ENCODE measurements at places on chromosomes 6 and 20.

DNA sequence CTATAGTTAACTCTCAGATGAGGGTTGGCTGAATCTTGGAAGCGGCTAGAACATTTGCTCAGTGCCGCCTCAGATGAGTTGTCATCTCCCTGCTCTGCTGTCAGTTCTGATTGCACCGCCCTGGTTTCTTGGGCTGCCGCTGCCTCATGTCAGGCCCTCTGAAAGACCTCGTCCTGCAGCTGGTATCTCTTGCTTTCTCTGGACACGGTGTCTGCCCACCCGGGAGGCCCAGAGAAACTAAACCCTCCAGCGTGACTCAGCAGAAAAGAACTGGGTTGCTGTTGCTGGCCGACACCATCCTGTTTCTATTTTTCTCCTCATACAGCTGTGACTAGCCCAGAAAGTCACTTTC lies 355.4 kb downstream of the CD83 start:
- no peak for DNase-seq

GRCh38 chr20:4411744-4412143 lies 310.0 kb upstream of the PRND start:
- DNase-seq = no peak

DNA sequence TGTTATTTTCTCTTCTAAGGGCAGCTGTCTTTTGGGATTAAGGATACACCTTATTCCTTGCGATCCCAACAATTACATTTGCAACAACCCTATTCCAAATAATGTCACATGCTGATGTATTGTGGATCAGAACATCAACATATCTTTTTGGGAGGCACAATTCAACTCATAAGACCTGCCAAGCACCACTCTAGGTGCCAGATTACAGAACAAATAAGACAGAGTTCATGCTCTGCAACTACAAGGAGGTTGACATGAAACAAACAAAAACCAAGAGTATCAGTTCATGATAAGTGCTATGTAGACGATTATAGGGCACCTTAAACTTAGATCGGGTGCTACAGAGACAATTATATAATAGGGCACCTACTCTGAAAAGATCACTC lies 203.2 kb upstream of the SGK1 start:
- DNase-seq = peak; percentile 8

- no peak for DNase-seq
These were observed 360.7 kb upstream of the FLRT3 start for GRCh38 chr20:14698125-14698524.

DNA sequence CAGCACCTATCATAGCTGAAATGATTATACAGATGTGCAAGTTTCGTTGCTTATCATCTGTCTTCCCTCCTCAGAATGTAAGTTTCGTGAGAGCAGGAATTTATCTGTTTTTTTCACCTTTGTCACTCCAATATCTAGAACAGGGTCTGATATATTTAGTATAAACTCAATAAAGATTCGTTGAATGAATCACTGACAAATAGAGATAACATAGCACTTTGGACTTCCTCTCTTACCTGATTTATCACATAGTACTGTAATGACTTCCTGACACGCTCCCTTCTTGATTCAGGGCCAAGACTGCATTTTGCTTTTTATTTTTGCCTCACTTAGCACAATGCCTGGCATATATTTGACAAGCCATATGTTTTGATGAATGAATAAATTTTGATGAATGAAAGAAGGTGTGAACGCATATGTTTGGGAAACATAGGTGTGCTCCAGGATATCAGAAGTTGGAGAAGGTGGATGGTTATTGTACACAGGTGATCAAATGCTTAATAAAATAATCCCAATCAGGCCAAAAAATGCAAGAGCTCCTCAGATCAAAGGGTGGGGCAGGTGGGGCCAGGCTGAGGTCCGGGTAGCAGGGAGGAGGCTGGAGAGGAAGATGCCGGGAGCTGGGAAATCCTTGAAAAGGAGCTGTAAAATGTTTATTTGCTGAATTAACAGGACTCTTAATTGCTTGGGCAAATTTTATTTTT lies 33.0 kb downstream of the PIM1 start:
- DNase-seq = no peak

GRCh38 chr6:46419576-46420002 lies 71.7 kb downstream of the RCAN2 start:
- peak; percentile 1 for DNase-seq

DNA sequence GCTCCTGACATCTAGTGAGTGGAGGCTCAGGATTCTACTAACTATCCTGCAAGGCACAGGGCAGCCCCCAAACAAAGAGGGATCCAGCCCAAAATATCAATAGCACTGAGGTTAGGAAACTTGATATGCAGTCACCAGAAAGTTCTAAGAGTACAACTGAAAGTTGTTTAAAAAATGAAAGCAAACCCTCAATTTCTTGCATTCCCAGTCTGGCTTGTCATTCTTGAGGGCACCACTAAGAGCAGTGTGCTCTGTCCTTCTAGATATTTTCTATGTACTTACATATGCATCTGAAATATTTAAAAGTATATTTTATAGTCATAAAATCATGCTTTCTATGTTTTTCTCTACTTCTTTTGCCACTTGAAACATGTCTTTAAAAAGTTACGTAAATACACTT lies 35.9 kb downstream of the CST8 start:
- DNase-seq = no peak

- DNase-seq = no peak
These were observed 243.0 kb downstream of the PTPRK start for GRCh38 chr6:128277379-128277778.

GRCh38 chr20:21613512-21613911 lies 92.0 kb upstream of the PAX1 start:
- DNase-seq = peak; percentile 20

DNA sequence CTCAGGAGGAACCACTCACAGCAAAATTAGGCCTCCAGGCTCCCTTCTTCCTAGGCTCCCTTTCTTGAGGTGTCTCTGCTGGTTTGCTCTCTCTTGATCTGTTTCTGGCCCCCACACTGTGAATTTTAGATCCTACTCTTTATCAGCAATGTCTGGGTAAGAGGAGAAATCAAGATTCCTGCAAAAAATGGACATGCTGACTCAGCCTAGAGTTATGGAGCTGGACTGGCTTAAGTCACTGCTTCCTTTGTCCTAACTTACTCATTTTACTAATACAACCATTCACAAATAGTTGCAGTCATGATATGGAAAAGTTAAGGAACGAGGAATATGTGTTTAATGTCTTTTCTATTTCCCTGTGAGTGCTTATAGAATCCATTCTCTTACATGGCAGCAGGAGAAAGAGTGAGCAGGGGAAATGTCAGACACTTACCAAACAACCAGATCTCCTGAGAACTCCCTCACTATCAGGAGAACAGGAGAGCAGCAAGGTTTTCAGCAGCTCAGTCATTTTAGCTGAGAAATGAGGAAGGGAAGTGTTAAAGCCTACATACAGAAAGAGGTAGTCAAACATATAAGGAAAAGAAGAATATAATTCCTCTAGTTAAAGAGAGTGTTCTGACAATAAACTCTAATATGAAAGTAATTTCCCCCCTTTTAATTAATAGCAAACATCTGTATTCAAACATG lies 160.8 kb downstream of the PDE7B start:
- DNase-seq = no peak

DNA sequence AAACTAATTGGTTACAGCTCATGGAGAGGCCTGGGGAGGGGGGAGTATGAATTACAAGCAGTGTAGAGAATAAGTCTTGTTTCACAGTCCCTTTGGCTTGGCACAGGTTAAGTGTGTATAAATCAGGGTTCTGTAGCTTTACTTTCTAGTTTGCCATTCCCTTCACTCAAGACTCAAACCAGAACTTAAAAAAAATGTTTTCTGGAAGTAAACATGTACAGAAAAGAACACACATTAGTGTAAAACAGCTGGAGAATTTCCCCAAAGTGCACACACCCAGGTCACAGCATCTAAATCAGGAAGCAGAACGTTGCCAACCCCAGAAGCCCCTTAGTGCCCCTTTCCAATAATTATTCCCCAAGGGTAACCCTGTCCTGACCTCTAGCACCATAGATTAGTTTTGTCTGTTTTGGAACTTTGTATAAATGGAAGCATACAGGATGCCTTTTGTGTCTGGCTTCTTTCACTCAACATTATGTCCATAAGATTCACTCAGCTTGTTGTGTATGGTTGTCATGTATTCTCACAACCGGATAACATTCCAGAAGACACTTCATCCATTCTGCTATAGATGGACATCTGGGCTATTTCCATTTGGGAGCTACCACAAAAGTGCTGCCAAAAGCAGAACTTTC lies 33.7 kb upstream of the SCUBE3 start:
- no peak for DNase-seq

DNA sequence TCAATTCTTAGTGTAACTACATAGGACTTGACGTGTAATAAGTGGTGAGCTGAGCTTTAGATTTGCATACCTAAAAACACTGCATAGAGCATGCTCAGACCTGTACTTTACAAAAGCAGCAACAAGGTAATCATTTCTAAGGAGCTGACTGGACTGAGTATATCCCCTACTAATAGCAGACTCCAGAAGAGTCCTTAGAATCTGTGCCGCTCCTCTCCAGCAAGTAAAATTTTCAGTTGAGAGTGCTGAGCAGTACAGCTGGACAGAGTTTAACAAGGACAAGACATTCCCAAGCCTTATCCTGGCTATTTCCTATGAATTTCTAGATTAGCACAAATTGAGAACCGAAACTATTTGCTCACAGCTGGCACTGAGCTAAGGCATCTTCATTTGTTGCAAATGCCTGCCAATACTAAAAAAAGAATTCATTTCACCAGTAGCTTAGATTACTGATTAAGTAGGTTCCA lies 26.1 kb upstream of the KLHL31 start:
- DNase-seq = no peak

GRCh38 chr20:57787151-57787989 lies 77.6 kb upstream of the PMEPA1 start:
- no peak for DNase-seq

DNA sequence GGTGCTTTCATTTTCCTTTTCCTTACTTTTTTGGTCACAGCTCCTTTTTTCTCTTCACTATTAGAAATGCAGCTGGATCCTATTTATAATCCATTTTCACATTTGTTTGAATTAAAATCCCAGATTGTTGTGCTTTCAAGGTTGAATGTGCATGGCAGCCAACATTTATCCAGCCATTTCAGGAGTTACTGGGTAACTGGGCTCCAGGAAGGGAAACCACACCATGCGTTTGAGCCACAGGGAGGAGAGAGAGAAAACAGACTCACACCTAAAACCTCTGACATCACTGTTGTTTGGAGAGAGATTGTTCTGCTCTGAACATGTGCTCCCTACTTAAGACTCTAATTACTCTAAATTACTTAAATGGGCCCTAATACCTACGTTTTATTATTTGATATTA lies 173.4 kb downstream of the BMP2 start:
- no peak for DNase-seq

DNA sequence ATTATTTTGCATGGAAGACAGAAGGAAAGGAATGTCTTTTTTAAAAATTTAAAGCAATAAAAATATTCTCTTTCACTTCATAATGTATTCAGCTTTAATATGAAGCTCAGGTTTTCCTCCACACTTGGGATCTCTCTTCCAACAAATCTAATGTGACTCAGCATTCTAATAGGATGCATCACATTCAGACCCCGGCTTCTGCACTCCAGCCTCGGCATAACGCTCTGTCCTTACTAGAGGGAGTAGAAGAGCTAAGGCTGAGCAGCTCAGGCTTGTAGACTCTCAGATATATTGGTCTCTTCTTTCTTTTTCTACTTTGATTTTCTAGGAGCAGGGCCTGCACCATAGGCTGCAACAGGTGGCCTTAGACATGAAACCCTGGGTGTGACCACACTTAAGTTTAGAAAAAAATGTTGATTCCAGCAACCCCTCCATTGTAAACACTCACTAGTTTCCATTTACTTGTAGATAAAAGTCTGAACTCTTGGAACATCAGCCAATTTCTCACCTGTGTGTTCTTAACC lies 161.7 kb downstream of the PAK5 start:
- DNase-seq = no peak

DNA sequence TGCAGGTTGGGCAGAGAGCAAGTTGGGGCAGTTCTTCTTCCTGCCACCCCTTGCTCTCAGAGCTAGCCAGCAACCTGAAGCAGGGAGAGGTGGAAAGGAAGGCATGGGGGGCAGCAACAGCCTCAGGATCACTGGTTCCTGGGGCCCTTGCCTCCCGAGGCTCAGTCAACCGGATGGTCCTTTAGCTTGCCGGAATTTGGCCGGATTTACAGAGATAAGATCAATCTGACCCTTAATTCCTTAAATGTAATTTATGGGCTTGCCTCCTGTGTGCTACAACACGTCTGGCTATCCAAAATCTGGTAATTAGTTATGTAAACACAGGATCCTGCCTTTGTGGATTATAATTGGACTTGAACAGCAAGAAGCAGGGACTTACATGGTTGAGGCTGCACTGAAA lies 19.5 kb upstream of the TCP11 start:
- DNase-seq = no peak

DNA sequence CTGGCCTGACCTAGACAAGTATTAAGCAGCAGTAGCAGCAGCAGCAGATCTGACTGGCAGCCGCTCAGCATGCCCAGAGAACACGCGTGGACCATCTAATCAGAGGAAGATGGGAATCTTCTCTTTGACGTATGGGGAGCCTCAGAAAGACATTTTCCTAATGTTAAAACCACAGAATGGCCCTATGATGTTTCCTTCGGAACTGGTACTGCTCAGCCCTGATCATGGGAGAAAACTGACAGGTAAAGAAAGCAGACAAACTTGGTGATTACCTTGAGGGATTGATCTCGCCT lies 6.2 kb downstream of the PSMA7 start:
- no peak for DNase-seq

DNA sequence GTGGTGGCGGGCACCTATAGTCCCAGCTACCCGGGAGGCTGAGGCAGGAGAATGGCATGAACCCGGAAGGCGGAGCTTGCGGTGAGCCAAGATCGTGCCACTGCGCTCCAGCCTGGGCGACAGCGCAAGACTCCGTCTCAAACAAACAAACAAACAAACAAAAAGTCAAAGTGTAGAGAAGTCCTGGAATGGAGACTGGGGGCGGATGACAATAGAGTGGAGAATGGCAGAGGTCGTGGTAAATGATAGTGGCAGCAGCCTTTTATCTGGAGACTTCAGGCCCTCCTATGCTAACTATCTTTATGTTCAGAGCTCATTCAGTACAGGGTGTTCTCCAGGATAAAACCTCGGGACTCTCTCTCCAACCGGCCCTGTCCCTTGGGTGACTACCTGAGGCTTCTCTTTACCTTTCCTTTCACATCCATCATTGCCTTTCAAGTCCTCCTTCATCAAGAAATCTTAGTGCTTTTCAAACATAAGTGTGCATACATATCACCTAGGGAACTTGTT lies 1.4 kb upstream of the FKBPL start:
- no peak for DNase-seq

DNA sequence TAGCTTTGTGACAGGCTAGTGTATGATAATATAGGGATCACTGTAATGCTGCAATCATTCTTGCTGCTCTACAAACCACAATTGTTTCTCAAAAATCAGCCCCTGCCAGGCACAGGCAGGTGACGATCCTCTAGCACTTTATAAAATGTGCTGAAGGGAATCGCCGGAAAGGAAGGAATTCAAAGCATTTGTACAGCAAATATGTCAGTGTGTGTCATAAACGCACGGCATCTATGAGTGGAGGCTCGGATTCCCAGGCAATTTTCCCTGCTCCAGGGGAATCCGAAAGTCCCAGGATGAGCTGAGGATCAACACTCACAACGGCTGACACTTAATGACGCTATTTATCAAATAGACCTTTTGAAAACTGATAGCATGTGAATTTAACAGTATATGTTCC lies 1.4 kb downstream of the PHACTR1 start:
- DNase-seq = no peak

- DNase-seq = no peak
These were observed 22.1 kb upstream of the FKBP1A start for GRCh38 chr20:1414982-1415381.
